Stimulated activated CD4-positive, alpha-beta T cell treated with anti-CD3 and anti-CD28 coated beads, Interleukin-4, amount 100 ng/mL, for 48 hours (primary cell): ENCODE measurements at places on chromosomes 11 and 22.

DNA sequence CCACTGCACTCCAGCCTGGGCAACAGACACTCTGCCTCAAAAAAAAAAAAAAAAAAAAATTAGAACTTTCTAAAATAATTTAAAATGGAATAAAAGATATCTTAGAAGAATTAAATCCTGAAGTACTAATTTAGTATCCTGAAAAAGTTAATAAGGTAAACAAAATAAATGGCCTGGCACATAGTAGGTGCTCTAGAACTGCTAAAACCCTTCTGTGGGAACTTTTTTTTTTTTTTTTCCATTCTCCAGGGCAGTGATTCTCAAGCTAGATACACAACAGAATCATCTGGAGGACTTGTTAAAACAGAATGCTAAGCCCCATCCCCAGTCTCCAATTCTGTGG, 65.3 kb downstream of the MAML2 start:
- DNase-seq = no peak

GRCh38 chr11:66188580-66188979, 79.9 kb upstream of the RAB1B start:
- no peak for DNase-seq

- DNase-seq = no peak
These were observed 123.4 kb upstream of the ANO1 start for GRCh38 chr11:69954756-69955155.

DNA sequence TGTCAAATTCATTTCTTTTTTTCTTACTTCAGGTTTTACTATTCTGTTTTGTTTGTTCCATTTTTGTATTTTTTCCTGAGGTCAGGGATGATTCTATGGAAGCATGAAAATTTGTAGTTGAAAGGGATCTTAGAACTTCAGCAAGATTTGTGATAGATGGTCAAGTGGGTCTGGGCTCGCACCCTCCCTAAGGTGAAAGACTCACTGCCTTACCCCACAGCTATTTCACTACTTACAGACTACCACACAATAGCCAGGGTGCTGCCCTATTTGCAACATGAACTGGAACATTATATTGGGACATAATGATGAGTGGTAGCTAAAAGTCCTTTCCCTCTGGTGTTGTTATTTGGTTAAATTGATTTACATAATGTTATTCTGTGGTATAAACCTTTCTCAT, 62.6 kb downstream of the MAML2 start:
- no peak for DNase-seq

- no peak for DNase-seq
These were observed 39.8 kb downstream of the KREMEN1 start for GRCh38 chr22:29112681-29113080.

- no peak for DNase-seq
These were observed 7.1 kb downstream of the VSIG10L2 start for GRCh38 chr11:125952973-125953372.

DNA sequence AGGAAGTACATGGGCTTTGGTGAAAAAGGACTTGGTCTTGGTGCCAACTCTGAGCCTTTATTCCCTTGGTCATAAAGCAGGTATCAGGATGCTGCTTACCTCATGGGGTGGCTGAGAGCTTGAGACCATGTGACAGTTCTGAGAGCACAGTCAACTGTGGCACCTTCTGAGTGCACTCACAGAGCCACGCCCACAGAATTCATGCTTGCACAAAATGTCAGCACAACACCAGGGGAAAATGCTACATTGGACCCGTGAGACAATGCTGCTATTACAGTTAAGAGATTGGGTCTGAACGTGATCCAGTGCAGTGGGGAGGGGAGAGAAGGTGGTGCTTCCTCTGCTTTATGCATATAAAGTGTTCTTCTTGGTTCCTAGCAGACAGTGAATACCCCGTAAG, 79.5 kb upstream of the SPON1 start:
- DNase-seq = no peak

- no peak for DNase-seq
These were observed 37.4 kb downstream of the COMMD9 start for GRCh38 chr11:36251823-36252222.

- DNase-seq = no peak
These were observed 59.6 kb downstream of the AASDHPPT start for GRCh38 chr11:106137061-106137460.

DNA sequence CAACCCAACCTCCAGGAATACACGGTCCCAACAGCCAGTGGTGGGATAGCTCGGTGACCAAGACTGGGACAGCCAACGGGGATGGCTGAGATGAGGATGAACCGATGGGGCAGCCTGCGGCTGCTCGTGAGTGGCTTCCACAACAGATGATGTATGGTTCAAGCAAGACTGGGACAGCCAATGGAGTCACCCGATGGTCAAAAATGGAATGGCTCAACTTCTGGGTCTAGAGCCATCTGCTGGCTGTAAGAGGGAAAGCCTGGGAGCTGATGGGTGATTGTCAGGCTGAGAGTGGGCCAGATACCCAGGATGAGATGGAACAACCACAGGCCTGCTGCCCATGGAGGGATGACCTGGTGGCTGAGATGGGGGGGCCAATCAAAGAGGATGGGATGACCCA, 35.5 kb downstream of the SYT7 start:
- DNase-seq = no peak
